Thoracic aorta (tissue), 2 donors: ENCODE measurements at places on chromosomes 1 and 21.

- no peaks in the 10 kb centered on the region for H3K36me3 ChIP-seq
- no peak overlapping the region for H3K27ac ChIP-seq
- H3K4me3 ChIP-seq: no peak overlapping the region
- DNase-seq: no peak
Measured at GRCh38 chr1:2542246-2542915, 12.3 kb upstream of the HES5 start.

- no peaks in the 10 kb centered on the region for H3K27me3 ChIP-seq
- no peak overlapping the region for H3K4me3 ChIP-seq
- DNase-seq: no peak
- no peaks in the 10 kb centered on the region for H3K36me3 ChIP-seq
- H3K4me1 ChIP-seq: peaks cover 18% of the 10 kb centered on the region
- H3K27ac ChIP-seq: peak overlapping the region; percentile 43
Measured at GRCh38 chr1:93715529-93716126, 34.0 kb upstream of the BCAR3 start.

DNA sequence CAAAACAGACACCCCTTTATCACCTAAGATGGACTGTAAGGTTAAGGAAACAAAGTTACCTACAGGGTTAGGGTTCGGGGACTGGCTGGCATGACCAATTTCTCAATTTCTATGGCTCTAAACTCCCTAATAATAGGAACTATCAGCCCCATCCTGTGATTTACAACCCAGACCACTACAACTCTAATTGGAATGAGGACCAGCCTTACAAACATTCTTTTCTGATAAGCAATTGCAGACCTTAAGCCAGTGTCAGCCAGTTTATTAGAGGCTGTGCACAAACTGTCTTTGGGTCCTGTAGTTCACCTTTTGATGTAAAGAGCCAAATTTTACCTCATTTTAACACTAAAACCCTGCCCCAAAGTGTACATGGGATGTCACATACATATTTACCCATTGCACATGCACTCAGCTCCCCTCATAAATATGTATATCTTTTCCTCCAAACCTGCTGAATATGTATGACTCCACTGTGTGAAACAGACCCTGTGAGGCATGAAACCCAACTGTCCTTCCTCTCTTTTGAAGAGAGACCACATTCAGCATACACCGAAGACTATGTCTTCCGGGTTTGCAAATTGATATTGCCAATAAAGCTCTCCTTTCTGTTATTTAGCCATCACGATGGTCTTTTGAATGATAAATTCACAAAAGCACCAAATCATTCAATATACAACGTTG lies 7.3 kb upstream of the APP start:
- no peaks in the 10 kb centered on the region for H3K27me3 ChIP-seq
- no peak overlapping the region for H3K27ac ChIP-seq
- DNase-seq: no peak
- no peaks in the 10 kb centered on the region for H3K4me1 ChIP-seq
- no peaks in the 10 kb centered on the region for H3K36me3 ChIP-seq
- H3K4me3 ChIP-seq: no peak overlapping the region

DNA sequence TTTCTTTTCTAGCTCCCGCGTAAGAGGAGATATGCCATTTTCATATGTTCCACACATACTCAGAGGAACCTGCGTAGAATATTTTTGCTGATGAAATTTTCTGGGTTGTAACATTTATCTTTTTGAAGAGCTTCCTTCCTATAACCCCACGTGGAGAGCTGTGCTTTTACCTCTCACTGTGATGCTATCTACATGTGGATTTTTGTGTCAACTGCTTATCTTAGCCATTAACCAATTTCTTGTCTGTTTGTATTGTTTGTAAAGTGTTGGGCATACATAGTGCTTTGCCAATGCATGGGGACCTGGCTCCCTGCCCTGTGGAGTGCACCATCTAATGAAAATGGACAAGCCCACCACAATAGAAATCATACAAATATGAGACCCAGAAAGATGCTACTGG lies 266.1 kb downstream of the TNR start:
- no peak overlapping the region for H3K27ac ChIP-seq
- H3K36me3 ChIP-seq: no peaks in the 10 kb centered on the region
- no peak for DNase-seq
- H3K27me3 ChIP-seq: no peaks in the 10 kb centered on the region
- no peak overlapping the region for H3K4me3 ChIP-seq
- no peaks in the 10 kb centered on the region for H3K4me1 ChIP-seq

- H3K27ac ChIP-seq: no peak overlapping the region
- no peaks in the 10 kb centered on the region for H3K27me3 ChIP-seq
- H3K4me3 ChIP-seq: no peak overlapping the region
- H3K4me1 ChIP-seq: no peaks in the 10 kb centered on the region
- no peak for DNase-seq
- no peaks in the 10 kb centered on the region for H3K36me3 ChIP-seq
Measured at GRCh38 chr1:80668372-80668771, 1132.4 kb upstream of the ADGRL2 start.
